ENCODE measurements at places on chromosomes 6 and 20.

DNA sequence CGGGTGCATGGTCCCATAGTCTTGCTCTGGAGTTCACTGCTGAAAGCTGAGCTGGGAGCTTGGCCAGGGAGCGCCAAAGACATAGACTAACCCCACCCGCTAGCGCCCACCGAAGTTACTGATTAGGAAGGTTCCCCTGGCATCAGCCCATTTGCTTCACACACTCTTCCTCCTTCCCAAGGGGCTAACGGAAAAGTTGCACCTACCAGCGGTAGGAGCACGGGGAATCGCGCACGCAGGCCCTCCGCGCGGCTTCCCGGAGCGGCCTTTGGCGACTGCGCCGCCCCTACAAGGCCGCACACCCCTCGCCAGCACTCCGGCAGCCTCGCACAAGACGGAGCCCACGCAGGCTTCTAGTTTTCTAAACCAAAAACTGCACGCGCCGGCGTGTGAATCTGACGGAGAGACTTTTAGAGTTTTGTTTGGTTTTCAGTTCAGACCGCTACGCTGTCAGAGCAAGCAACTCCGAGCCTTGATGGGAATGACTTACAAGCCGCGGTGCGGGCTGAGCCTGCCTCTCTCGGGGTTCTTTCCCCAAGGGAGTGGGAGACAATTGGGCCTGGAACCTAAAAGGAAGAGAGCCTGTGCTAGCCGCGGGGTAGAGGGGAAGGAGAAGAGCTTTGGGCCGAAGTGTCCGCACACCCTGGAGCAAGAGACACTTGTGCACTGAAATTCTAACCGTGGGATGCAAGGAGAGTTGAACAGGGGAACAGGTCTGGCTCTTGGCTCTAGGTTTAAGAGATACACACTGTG lies 891 bp upstream of the POU3F2 start:
- peak overlapping the region; percentile 52 for H3K27ac ChIP-seq
- peaks cover 98% of the 10 kb centered on the region for H3K27me3 ChIP-seq
- DNase-seq: no peak

- H3K4me1 ChIP-seq: no peaks in the 10 kb centered on the region
- no peaks in the 10 kb centered on the region for H3K36me3 ChIP-seq
- H3K27ac ChIP-seq: no peak overlapping the region
- H3K4me3 ChIP-seq: no peak overlapping the region
- H3K27me3 ChIP-seq: no peaks in the 10 kb centered on the region
Observed at GRCh38 chr6:122124908-122125307, 274.5 kb upstream of the HSF2 start.

DNA sequence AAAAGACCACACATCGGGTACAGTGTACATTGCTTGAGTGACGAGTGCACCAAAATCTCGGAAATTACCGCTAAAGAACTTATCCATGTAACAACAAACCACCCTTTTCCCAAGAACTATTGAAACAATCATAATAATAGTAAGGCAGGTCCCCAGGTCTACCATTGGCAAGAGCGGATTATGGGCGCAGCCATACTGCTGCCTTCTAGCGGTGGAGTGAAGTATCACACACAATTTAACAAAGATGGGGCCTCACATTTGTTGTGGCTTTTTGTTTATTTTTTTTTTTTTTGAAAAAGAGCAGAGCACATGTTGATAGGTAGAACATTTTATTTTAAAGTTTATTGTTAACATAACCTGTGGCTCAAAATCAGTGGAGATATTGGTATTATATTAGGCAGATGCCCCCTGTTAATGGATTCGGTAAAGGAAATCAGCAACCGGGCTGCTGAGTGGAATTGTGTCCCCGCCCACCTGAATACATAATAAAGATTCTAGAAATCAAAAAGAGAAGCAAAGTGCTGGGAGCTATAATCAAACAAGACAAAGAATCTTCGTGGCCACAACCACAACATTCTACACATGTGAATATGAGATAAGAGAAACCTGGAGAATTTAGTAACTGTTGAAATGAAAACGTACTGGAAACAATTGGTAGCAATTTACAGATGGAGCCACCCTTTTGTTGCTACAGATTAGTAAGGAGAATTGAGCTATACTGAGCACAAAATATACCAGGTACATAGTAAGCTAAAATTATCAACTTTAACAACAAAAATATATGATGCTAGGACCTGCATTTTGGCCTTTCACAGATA lies 94.2 kb upstream of the EXOC2 start:
- no peak overlapping the region for H3K27ac ChIP-seq
- H3K27me3 ChIP-seq: no peaks in the 10 kb centered on the region
- no peak for DNase-seq

DNA sequence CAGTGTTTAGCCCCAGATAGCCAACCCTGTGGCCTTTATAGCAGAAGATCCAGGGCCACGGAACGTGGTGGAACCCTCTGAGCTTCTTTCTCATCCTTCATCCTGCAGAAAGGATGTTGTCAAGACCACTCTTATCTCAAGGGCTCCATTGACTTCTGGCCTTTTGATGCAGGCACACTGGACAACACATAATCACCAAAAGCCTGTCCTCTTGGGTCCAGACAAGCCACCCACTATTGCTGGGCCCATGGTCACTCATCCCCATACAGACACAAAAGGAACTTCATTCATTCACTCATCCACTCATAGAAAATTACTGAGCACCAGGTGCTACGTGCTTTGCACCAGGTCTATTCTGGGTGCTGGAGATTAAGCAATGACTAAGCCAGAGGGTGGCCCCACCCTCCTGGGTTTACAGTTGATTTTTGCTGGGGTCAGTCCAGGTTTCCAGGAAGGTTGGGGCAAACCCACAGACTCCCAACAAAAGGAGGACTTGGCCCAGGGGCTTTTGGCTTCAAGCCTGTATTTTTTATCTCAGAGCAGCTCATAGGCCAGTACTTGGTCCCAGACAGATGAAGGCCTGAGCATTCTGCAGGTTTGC lies 2.4 kb downstream of the CST8 start:
- H3K36me3 ChIP-seq: no peaks in the 10 kb centered on the region
- DNase-seq: no peak
- H3K4me1 ChIP-seq: no peaks in the 10 kb centered on the region
- no peak overlapping the region for H3K4me3 ChIP-seq

DNA sequence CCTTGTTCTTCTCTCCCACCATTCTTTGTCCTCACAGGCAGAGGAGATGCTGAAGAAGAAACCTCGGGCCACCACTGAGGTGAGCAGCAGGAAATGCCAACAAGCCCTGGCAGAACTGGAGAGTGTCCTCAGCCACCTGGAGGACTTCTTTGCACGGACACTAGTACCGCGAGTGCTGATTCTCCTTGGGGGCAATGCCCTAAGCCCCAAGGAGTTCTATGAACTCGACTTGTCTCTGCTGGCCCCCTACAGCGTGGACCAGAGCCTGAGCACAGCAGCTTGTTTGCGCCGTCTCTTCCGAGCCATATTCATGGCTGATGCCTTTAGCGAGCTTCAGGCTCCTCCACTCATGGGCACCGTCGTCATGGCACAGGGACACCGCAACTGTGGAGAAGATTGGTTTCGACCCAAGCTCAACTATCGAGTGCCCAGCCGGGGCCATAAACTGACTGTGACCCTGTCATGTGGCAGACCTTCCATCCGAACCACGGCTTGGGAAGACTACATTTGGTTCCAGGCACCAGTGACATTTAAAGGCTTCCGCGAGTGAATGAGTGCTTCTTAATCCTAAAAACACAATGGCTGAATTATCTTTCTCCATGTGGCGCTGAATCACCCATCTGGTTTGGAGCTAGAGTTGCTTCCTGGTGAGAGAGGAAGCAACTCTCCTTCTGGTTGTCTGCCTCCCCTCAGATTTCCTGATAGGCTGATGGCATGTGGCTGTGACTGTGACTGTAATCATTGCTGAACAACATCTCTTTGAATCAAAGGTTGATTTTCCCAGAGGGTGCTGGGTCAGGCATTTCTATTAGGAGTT lies 4.6 kb downstream of the MAD2L1BP start:
- no peaks in the 10 kb centered on the region for H3K27me3 ChIP-seq
- peaks cover 57% of the 10 kb centered on the region for H3K36me3 ChIP-seq
- DNase-seq: no peak
- H3K27ac ChIP-seq: no peak overlapping the region
- H3K4me1 ChIP-seq: peaks cover 22% of the 10 kb centered on the region

DNA sequence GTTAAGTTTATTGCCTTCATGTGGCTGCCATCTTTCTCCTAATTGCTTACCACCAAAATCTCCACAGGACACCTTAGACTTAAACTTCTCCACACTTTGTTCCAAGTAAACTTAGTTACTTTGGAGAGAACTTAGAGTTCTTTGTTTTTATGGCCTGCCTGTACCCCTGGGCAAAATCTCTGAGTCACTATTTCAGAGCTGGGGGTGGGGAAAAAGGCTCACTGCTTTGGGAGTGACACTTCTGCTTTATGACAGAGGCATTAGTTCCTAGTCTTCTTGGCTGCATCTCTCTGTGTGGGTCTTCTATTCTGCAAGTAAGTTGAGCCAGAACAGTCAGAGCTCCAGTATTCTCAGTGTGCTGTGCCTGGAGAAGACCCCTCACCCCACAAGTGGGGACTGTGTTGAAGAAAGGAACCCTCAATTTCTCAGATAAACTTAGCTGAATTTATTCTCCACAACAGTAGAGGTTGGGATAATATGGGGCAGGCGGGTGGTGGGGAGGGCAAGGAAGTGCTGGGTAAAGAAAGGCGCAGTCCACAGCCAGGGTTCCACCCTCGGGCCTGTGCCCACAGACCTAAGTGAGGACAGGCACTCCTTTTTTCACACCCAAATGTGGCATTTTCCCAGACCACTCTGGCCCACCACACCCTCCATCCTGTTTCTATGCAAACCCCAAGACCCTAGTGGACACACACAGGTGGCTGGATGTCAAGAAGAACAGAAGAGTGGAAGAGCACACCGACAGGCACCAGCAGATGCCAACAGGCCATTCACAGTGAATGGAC lies 636.6 kb upstream of the MAN1A1 start:
- no peak overlapping the region for H3K4me3 ChIP-seq
- H3K4me1 ChIP-seq: no peaks in the 10 kb centered on the region
- no peak overlapping the region for H3K27ac ChIP-seq
- no peaks in the 10 kb centered on the region for H3K36me3 ChIP-seq
- no peak for DNase-seq

DNA sequence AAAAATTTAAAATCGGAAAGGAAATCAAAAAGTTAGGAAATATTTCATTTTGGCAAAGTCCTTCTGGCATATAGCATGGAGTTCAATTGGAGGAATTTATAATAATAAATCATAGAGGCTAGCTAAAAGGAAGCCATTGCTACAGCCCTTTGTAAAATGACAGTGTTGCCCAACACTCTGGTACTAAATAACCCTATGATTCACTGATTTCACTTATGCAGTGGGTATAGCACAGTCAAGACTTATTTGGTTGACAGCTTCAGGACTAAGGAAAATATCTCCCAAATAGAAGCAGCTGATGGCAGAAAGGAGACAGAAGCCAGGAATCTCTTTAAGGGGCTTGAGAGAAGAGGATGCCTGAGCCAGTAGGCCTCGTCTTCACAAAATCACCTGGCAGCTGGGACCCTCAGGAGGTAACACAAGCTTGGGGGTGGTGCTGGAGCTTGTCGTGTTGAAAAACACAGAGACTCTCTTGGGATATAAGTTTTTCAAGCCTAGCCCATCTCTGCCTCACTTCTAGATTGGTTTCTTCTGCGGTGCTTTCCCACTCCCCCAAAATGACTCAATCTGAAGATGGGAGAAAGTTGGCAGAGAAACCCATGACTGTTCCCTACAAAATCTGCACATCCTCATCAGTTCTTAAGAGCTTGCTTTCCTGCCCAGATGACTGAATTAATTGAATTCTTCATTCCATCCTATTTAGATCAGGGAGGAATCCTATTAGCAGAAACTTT lies 38.4 kb upstream of the EYA4 start:
- H3K36me3 ChIP-seq: no peaks in the 10 kb centered on the region
- peaks cover 10% of the 10 kb centered on the region for H3K4me1 ChIP-seq
- no peak overlapping the region for H3K27ac ChIP-seq

DNA sequence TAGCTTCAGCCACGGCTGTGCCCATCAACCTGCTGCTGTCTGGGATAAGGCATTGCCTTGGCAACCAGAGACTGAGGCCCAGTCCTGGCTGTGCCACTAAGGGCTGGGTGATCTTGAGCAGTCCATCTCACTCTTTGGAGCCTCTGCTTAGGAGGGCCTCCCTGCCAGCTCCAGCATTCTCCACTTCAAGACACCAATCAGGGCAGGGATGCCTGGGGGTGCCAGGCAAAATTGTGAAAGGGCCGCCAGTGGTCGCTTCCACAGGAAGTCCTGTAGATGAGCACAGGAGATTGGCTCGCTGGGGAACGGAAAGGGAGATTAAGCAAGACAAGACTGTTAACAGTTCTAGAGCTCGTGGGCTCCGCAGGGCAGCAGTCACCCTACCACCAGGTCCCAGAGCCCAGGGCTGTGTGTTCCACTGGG lies at the start of gene RAB44:
Gene RAB44, plus strand, starts transcription at position 346 of the 423 bp plus-strand sequence. CDS start 6,410 bp downstream, outside the sequence.
- H3K27me3 ChIP-seq: peaks cover 14% of the 10 kb centered on the region
- H3K4me1 ChIP-seq: peaks cover 11% of the 10 kb centered on the region
- DNase-seq: no peak
- no peaks in the 10 kb centered on the region for H3K36me3 ChIP-seq

DNA sequence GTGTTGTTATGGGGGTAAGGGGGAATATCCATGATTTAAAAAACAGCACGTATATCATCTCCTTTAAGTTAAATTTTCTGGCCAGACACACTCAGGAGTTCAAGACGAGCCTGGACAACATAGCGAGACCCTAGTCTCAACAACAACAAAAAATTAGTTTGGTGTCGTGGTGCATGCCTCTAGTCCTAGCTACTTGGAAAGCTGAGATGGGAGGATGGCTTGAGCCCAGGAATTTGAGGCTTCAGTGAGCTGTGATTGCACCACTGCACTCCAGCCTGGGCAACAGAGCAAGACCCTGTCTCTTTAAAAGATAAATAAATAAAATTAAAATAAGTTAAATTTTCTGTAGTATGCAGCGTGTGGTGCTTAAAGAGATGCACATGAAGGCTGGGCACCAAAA lies 31.5 kb upstream of the SRSF6 start:
- H3K27ac ChIP-seq: no peak overlapping the region
- H3K27me3 ChIP-seq: peaks cover 83% of the 10 kb centered on the region
- no peak for DNase-seq
- H3K4me1 ChIP-seq: peaks cover 2% of the 10 kb centered on the region
- no peaks in the 10 kb centered on the region for H3K36me3 ChIP-seq

GRCh38 chr6:15754035-15754705 lies 91.3 kb upstream of the DTNBP1 start:
- no peak overlapping the region for H3K4me3 ChIP-seq
- H3K4me1 ChIP-seq: no peaks in the 10 kb centered on the region
- no peak overlapping the region for H3K27ac ChIP-seq
- no peak for DNase-seq
- H3K36me3 ChIP-seq: no peaks in the 10 kb centered on the region

GRCh38 chr6:1322156-1322555 lies 10.3 kb downstream of the FOXQ1 start:
- peaks cover 47% of the 10 kb centered on the region for H3K4me1 ChIP-seq
- no peak overlapping the region for H3K4me3 ChIP-seq
- peak overlapping the region; percentile 85 for H3K27ac ChIP-seq
- no peak for DNase-seq
- peaks cover 23% of the 10 kb centered on the region for H3K36me3 ChIP-seq

DNA sequence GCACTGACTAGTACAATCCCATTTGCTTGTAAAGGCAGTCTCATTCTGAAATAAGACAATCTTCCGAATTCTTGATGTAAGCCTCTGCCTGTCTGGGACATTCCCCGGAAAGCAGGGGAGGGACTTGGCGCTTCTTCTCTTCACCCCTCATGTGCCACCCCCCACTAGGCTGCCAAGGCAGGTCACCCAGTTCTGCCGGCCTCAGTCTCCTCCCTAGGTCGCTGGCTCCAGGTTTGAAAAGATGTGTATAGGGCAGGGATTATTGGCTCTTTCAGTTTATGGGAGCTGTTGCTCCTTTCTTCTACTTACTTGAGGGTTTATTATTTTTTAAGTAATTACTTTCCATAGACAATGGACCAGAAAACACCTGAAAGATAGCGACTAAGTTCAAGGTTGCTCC lies 158.1 kb upstream of the RPS6KA2 start:
- H3K27me3 ChIP-seq: peaks cover 8% of the 10 kb centered on the region
- H3K27ac ChIP-seq: no peak overlapping the region
- no peak overlapping the region for H3K4me3 ChIP-seq
- H3K4me1 ChIP-seq: no peaks in the 10 kb centered on the region

Data from Calu3 (cell line).